BE2C (cell line): ENCODE measurements at places on chromosomes 6 and 20.

GRCh38 chr6:106476331-106477105 is 116.0 kb downstream of the CRYBG1 start:
- no peak for DNase-seq

DNA sequence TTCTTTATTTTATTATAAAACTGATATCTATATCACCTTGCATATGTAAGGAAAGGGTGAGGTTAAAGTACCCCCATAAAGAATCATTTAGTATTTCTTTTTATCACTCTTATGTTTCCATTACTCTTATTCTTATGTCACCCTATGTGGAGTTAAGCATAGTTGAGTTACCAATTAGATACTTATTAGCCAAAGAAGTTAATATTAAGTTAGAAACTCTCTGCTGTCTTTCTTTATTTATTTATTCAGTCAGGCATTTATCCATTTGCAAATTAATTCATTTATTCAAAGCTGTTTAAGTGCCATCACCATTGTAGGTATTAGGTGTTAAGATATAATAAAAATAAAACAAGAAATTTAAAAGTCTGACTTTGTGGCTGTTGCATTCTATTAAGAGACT is 1279.1 kb upstream of the CITED2 start:
- no peak for DNase-seq

DNA sequence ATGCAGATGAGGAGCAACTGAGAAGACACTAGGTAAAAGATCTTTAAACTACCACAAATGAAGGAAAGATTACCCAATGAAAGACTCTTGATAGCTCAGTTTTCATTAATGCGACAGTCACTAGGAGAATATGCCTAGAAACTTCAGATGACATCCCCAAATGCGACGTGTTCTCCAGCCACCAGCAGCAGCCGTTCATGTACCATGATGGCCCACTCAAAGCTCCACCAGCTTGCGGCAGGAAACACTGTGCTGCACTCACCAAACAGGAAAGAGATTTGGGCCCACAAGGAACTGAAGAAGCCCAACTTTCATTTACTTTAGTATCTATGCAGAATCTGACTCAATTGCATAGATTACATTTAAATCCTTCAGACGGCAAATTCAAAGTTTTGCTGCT is 7.5 kb downstream of the DIDO1 start:
- no peak for DNase-seq

GRCh38 chr6:169795196-169795595 is 43.8 kb downstream of the ERMARD start:
- DNase-seq, result no peak

GRCh38 chr6:73393278-73393677 is 1.4 kb upstream of the DDX43 start:
- DNase-seq, result no peak

DNA sequence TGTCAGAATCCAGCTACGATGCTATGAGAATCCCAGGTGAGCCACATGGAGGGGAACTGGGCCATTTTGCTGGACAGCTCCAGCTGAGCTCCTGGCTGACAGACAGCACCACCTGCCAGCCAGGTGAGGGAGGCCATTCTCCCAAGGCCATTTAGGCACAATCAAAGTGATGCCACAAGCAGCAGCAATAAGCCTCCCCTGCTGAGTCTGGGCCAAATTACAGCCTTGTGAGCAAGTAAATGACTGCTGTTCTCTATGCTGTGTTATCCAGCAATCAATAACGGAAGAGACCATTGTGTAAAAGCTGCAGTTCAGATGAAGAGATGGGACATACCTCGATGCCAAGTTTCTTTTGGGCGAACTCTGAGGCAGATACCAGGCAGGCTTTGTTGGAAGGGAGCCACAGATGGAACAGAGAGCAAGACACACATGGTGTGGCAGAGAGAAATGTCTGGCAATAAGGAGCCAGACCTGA is 14.0 kb upstream of the SCGN start:
- peak; percentile 40 for DNase-seq

DNA sequence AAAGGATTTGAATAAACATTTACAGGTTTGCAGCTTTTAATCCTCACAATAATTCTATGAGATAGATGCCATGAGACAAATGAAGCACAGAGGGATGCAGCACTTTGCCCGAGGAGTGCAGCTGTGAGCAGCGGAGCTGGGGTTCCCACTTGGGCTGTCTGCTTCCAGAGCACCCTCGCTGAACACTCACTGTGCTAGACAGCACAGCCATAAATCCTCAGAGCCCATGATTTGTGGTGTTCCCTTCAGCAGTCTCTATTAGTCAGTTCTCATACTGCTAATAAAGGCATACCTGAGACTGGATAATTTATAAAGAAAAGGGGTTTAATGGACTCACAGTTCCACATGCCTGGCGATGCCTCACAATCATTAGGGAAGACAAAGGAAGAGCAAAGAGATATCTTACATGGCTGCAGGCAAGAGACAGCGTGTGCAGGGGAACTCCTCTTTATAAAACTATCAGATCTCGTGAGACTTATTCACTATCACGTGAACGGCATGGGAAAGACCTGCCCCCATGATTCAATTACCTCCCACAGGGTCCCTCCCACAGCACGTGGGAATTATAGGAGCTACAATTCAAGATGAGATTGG is 25.3 kb upstream of the CTAGE9 start:
- peak; percentile 22 for DNase-seq

GRCh38 chr6:149990212-149990660 is 26.5 kb downstream of the ULBP1 start:
- no peak for DNase-seq

DNA sequence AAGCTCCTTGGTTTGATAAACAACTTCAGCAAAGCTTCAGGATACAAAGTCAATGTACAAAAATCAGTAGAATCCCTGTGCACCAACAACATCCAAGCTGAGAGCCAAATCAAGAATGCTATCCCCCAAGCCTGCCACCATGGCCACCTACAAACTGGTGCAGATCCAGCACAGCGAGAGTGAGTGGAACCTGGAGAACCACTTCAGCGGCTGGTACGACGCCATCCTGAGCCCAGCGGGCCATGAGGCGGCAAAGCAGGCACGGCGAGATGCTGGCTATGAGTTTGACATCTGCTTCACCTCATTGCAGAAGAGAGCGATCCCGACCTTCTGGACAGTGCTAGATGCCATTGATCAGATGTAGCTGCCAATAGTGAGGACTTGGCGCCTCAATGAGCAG is 170.3 kb downstream of the KHDC1L start:
- DNase-seq, result no peak

- DNase-seq, result peak; percentile 83
Observed at GRCh38 chr6:42251911-42252637, 34.4 kb upstream of the MRPS10 start.

- no peak for DNase-seq
Observed at GRCh38 chr6:160248538-160248937, 10.1 kb downstream of the SLC22A2 start.

- DNase-seq, result no peak
Observed at GRCh38 chr20:47988676-47989075, 203.4 kb upstream of the SULF2 start.

GRCh38 chr6:24494821-24495795 is at the start of gene ALDH5A1:
ALDH5A1 (plus strand) TSS chr6:24494969; CDS start chr6:24494997, 28 bp downstream.
- DNase-seq, result peak; percentile 77

GRCh38 chr6:30775104-30775503 is 30.8 kb upstream of the IER3 start:
- no peak for DNase-seq

GRCh38 chr6:163461696-163462095 is 47.2 kb downstream of the QKI start:
- no peak for DNase-seq

GRCh38 chr6:142857233-142857761 is 87.7 kb downstream of the HIVEP2 start:
- no peak for DNase-seq
